ENCODE measurements at places on chromosomes 12 and 14.
A peak's percentile ranks its signal among the peaks of the same experiment; 100 is the strongest.

- peak; percentile 50 for DNase-seq
Measured at GRCh38 chr12:12786706-12787601, 1.5 kb downstream of the APOLD1 start.

DNA sequence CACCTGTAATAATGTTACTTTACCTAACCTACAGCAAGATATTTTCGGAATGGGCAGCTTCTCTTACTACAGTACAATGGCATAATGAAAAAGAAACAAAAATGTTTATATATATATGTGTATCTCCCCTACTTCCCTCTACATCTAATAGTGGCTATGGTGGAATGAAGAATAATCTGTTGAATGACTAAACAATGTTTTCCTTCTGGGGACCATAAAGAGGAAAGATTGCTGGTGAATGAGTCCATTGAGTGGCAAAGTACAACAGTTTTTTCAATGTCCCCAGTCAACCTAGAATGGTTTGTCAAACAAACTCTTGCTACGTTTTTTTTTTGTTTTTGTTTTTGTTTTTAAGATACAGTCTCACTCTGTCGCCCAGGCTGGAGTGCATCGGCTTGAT lies 47.2 kb downstream of the RALGAPA1 start:
- no peak for DNase-seq

GRCh38 chr12:105803292-105803691 lies 335.5 kb downstream of the NUAK1 start:
- no peak for DNase-seq

- DNase-seq = peak; percentile 51
Measured at GRCh38 chr14:88993946-88994345, 169.5 kb downstream of the TTC8 start.

DNA sequence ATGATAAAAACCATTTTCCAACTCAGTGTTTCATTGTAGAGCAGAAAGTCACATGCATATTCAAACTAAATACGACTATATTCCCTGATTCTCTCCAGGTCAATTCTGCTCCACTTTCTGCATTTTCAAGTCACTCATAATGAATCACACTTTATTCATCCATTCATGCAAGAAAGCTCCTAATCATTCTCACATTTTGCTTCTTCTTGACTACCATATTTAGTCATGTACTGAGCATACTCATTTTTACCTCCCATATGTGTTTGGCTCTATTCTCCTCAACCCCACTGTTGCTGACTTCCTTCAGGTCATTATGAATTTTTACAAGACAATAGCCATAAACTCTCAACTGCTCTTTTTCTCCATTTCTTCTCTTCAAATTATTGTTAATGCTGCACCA lies 43.4 kb upstream of the PIK3C2G start:
- DNase-seq = no peak

- DNase-seq = peak; percentile 10
Measured at GRCh38 chr12:76199808-76200207, 115.3 kb upstream of the NAP1L1 start.

DNA sequence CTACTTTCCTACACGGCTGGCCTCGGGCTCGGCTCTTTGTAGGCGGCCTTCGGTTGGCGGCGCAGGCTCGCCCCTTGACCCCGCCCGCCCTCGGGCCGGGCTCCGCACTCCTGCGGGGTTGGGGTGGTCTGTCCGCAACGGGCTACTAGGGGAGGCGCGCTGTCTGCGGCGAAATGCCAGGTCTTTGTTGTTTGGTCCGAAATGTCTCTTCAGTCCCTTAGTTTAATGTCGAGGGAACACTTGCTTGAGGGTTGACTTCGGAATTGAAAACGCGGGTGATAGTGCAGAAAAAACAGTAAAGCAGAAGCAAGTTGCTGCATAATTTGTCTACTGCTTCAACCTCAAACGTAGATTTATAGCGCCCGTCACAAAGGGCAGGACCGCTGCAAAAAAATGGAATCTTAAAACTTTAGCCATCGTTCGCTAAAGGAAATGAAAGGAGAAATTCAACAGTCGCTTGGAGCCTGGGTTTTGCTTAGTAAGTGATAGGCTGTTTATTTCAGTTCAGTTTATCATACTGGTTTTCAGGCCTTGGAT lies 390 bp downstream of the JKAMP start:
- no peak for DNase-seq

DNA sequence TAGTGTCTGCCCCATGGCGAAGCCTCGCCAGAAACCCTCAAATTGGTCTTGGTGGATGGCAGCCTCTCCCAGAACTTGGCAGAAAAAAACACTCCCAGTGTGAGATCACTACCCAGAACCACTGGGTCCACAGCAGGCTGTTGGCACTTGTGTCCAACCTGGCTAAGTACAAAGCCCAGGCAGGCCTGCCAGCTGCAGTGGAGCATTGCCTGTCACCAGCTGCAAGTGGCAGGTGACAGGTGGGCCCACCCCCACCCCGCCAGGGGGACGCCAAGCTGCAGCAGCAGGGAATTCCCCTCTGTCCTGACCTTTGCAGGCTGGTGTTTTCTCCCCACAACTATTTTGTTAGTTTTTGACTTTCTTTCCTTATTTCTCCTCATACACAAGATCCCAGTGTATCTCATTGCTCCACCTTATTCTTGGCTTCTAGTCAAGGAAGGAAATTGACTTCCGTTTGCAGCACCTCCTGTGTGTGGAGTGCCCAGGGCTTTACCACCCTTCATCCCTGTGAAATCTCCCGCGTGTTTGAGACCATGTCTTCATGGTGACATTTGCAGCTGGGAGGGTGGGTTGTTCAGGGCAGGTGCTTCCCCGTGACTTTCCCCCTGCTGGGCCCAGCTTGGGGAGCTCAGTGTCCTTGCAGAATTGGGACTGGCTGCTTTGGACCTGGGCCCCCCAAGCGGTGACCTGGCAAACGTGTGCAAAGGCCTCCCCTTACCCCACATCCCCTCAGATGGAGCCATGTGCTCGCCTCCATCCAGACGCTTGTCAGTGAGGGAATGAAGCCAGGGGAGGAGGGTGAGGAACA lies 73.8 kb upstream of the RIN3 start:
- DNase-seq = no peak

GRCh38 chr12:88305254-88305890 lies 163.3 kb downstream of the TMTC3 start:
- DNase-seq = no peak

DNA sequence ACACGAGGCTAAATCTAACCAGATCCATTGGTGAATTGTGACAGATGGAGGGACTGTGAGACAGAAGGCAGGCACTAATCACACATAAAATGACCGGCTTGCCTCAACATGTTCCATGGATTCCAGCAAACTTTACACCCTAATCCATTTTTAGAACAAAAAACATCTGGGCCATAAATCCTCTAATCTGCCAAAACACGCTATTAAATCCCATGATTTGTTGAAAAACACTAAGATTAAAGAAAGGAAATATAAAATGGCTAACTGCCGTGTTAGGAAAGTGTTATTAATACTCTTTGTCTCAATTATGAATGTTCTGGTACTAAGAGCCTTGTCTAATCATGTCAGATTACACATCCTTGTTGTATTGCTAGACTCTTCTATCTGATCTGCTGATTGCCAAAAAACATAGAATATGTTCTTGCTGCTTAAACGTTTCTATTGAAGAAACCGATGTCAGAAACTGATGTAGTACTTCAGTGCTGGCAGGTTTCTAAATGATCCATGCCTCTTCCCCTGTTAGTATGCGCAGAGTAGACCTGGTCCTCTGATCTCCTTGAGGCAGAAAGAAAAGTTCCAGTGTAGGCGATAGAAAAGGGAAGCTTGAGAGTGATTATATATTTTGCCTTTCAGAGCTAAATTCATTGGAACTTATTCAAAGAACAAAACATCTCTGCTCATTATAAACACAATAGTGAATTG lies 384.9 kb downstream of the SOX5 start:
- DNase-seq = no peak

DNA sequence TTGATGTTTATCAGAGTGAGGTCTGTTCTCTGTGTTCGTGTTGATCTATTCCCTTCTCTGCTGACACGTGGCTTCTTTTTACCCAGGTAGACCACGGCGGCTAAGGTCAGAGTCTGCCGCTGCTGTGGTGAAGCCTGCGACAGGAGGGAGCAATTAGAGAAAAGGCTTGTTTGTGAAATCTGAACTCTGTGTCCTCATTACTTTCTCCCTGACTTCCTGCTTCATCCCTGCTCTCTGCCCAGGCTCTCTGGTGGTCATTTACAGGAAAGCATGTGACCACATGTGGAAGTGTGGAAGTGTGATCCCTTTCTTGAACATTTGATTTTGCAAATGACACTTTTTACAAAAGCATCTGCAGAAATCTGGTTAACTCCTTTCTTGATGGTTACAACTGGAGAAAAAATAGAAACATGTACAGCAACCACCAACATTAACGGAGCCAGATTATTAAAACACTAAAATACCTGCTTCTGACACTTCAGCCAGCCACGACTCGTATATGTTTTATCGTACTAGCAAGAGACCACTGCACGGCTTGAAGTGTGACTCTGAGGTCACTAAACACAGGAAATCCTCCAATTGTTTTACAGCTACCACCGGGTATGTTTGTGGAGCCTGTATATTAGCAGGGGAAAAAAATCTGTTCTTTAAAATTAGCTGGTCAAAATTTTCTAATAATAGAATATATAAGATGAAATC lies 388.6 kb upstream of the TMPO start:
- no peak for DNase-seq

- DNase-seq = no peak
Measured at GRCh38 chr14:87805315-87805723, 187.7 kb downstream of the GALC start.

DNA sequence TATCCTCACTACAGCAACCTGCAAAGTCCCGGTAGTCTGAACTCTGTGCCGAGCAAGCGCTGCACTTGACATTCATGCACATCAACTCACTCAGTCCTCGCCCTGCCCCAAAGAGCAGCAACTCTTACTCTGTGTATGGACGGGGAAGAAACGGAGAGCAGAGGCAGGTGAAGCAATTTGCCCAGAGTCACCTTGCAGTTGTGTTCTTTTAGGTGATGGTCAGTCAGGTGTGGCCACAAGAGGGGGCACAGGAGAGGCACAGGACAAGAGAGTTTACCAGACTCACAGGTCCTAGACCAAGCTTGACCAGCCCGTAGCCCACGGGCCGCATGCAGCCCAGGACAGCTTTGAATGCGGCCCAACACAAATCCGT lies 39.1 kb downstream of the TSPAN11 start:
- DNase-seq = no peak

- DNase-seq = no peak
Measured at GRCh38 chr12:86945685-86946196, 689.5 kb upstream of the MGAT4C start.

GRCh38 chr12:124466216-124467128 lies 100.9 kb downstream of the NCOR2 start:
- DNase-seq = no peak

DNA sequence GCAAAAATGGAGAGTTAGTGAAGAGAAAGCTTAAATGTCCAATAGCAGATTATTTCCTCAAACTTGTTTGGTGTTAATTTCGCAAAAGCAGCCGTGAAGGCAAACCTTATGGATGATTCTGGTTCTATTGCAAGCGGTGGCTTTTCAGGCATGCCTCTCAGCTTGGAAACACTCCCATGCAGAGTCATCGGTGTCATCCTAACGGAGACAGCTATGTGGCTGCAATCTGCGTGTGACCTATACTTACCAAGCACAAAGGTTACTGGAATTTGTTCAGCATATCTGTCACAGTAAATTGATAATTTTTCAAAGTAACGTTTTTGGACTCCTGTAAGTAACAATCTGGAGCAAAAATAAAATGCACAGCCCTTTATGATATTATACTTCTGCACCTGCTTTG lies 5.0 kb downstream of the BEST3 start:
- no peak for DNase-seq

DNA sequence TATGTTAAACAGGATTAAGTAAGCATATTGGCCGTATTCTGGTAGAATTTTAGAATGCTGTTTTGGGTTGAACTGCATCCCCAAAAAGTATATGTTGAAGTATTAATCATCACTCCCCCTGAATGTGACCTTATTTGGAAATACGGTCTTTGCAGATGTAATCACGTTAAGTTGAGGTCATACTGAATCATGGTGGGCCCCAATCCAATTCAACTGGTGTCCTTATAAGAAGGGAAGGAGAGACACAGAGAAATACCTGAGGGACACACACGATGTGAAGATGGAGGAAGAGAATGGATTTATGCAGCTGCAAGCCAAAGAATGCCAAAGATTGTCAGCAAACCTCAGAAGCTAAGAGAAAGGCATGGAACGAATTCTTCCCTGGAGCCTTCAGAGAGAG lies 268.6 kb downstream of the ITPR2 start:
- DNase-seq = no peak

DNA sequence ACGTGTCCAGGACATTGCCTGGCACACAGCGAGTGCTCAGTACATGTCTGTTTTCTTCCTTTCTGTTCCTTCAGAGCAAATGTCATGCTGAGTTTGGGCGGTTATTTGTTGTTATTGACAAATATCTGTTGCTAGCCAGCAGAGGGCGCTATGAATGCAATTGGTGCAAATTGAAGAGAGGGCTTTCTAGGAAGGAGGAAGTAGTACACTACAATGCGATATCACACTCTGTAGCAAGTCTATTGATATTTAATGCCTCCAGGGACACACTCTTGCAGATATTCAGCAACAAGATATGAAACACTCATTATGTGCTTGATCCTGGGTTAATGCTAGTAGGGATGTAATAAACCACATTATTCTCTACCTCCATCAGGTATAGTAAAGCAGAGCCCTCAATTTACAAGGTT lies 267.3 kb upstream of the SRRM4 start:
- DNase-seq = peak; percentile 5

DNA sequence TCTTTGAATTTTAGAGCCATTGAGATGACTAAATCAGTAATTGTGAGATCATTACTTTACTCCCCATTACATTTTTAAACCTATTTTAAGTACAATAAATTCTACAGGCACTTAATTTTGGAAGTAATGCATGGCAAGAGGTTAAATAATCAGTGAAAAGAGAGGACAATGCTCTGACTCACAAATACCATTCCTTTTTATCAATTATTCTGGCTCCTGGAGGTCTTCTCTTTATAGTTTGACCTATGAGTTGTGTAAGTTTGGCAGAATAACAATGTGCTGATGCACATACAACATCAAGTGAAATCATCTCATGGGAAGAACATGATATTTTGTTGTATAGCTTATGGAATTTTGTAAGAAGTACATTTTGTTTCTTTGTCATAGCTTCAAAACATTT lies 166.7 kb downstream of the TMTC3 start:
- peak; percentile 81 for DNase-seq

DNA sequence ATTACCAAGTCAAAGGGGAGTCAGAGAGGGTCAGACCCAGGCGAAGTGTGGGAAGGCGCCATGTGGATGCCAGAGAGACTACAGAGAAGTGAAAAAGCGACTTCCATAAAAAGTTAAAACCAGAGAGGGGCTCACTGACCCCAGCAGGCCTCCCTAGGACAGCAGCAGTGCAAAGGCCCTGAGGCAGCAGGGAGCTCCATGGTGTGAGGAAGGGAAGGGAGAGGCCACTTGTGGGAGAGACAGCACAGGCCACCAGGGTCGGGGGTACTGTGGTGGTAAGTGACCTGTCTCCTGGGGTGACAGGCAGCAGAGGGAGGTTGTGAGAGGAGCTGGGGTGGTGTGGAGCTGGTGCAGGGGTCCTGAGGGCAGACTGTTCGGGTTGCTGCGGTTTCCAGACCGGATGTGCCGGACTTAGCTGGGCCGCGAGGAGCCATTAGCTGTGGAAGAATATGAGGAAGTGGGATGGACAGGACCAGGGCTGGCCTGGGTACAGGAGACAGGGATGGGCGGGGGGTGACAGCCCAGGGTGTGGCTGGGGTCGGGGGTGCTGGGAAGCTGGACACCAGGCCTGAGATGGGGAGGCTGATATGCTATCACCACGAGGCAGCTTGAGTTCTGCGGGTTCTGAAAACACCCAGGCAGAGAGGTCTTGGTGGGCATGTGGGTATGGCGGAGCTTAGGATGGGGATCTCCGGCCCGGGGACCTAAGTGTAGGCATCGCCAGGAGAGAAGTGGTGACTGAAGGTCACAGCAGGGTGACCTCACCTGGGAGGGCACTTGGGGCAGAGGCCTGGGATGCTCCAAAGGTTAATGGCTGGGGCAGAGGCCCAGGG lies 22.7 kb downstream of the SETD1B start:
- no peak for DNase-seq

All from RCC 7860 (cell line).